ENCODE measurements at places on chromosomes 5 and 9.

DNA sequence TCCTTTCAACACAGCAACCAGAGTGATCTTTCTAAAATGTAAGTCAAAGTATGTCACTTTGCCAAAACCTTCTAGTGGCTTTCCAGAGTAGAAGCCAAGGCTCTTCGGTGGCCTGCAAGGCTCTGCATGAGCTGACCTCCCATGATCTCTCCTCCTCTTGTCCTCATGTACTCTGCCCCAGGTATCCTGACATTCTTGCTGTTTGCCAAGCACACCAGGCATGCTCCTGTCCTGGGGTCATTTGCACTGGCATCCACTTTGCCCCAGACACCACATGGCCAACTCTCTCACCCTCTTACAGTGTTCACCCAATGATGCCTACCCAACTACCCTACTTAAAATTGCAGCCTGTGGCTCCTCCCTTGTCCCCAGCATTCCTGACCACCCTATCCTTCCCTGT, 86.3 kb downstream of the ZNF618 start:
- DNase-seq: no peak

DNA sequence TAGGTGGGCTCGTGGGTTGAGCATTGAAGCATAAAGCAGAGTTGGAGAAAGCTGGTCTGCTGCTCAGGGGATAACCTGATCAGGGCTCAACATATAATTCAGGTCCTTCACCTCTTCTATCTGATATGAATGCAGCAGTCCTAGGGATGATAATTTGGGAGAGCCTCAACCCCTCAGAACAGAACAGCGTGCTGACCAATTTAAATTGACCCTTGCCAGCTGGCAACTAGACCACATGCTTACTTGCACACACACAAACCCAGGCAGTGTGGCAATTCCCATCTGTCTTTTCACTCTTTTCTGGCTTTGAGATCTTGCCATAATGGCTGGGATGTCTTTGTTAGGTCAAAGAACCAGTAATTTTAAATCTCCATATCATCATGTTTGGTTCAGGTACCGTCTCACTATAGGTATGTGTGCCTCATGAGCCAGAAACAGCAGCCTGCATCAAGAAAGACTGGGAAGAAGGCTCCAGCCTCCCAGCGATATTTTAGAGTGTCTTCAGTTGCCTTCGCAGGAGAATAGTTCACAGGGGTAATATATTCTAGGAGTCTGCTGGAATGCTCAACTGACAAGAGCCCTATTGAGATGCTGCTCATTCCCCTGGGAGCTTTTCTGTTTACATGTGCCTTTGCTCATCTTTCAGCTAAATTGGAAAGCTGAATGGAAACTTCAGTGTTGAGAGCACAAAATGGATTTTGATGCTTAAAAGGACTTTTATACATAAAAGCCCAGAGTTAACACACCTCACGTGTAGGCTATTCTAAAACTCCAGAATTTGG, 497.6 kb downstream of the RASEF start:
- DNase-seq: no peak

- no peak for DNase-seq
Observed at GRCh38 chr5:159095866-159096242, 3.9 kb downstream of the EBF1 start.

DNA sequence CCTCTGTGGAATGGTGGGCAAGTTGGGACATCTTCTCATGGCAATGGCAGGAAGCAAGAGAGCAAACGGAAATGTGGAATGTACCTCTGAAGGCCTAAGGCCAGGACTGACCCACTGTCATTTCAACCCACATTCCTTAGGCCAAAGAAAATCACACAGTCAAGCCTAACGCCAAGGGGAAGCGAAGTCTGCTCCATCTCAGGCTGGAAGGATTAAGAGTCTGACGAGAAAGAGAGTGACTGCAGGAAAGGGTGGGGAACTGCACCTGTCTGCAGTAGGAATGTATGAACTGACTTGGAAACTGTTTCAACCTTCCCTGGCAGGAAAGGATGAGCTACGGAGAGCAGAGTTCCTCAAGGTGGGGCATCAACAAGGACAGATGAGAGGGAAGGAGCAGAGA, 90.2 kb upstream of the TAS2R1 start:
- DNase-seq: no peak

DNA sequence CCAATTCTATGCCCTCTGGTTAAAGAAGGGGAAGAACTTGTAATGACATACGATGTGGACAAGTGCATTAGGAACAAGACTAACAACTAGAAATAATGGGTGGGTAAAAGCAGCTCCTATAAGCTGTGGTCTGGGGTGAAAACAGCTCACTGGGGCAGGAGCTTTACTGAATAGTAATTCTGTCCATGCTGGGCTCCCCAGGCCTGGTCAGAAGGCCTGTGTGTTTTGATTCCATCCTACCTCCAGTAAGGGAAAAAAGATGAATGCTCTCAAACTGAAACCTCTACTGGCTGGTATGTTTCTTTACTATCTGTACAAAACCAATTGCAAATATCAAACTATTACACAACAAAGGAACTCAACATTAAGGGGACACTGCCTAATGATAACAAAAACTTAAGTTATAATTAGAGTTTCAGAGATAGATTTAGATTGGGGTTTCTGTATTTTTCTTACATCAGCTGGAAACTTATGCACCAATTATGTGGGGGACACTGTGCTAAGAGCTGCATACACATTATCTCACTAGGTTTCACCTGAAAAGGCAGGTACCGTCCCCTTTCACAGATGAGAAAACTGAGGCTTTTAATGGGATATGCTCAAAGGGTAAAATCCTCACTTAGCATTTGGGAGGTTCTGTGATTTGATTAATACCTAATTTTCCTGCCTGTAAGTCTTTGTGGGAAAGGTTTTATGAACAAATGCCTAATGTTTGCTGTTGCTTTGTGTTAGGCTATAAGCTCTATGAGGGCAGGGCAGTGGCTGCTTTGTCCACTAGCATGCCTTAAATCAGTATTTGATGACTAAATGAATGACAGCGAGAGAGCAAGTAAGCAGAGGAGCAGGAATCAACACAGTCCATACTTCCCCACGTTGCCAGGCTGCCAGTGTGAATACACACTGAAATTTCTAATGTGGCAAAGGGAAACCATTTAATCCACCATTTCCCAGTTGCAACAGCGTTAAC, 53.6 kb downstream of the ELL2 start:
- DNase-seq: no peak

- no peak for DNase-seq
Observed at GRCh38 chr5:58002323-58002722, 457.6 kb downstream of the PLK2 start.

GRCh38 chr5:142478113-142478512, 153.3 kb upstream of the SPRY4 start:
- no peak for DNase-seq

DNA sequence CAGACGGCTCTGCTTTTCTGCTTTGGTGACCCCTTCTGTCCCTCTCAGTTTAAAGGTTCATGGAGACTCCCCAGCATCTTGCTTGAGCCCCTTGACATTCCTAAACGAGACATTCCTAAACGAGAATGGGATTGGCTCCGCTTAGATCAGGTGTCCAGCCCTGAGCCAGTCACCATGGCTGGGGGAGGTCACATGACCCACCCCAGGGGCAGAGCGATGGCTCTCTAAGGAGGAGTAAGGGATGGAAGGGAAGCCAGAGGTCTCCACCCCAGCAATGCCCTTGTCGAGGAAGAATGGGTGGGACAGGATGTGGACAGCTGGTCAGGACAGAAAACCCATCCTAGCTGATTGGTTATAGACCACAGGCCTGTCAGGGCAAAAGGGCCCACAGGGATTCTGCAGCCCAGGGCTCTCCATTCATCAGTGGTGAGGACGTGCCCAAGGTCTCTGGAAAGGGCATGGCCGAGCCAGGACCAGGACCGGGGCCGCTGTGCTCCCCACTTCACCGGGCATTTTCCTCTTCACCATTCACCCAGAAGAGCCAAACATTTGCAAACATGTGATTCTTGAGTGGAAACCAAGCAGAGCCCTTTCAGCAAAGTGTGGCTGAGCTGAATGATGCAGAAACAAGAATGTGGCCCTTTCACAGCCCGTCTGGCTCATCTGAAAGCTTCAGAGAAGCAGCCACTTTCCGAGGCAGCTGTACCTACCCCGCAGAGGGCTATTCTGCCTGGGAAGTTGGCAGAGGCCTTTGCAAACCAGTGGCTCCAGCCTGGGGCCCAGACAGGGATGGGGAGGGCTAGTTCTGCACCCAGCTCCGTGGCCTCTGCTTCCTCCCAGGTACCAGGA, 19.8 kb upstream of the AIF1L start:
- no peak for DNase-seq

- no peak for DNase-seq
Observed at GRCh38 chr9:126150411-126151030, 176.1 kb upstream of the MVB12B start.

DNA sequence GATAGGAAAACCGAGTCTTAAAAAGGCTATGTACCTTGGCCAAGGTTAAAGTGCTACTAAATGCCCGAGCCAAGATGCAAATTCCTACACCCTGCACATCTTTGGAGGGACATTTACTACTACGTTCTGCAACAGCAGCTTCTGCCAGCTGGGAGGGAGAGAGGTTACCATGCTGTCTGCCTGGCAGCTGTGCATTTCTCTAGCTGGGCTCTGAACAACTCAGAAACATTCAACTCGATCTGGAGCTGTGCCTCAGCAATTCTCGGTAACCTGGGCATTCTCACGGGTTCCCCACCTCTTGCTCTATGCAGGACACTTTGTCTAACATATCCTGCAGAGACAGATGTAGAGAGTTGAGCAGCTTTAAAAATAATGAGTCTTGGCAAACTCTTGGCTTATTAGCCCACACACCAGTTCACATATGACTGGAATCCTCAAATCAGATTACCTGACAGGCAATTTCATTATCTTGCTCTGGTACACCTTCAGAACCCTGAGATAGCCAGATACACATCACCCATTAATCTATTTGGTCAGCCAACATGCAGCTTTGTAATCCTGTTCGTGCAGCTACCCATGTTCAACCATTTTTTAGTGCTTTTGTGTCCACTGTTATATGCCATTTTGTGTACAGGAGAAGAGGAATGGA, 115.8 kb downstream of the EFNA5 start:
- DNase-seq: no peak

DNA sequence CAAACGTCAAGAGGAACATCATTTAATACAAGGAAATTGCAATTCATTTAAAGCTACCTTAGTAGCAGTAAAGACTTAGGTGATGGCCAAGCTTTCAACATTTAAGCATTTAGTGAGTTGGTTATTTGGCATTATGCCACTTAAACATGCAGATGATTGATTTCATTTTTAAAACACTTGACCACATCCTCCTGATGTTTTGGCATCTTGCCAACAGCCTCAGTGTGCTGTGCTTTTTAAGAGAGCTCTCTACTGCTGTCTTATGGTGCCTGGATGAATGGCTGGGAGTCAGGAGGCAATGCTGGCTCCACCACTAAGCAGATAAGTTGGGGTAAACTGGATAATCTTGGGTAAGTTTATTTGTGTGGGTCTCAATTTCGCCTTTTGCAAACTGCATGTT, 364.5 kb downstream of the MAN2A1 start:
- no peak for DNase-seq

DNA sequence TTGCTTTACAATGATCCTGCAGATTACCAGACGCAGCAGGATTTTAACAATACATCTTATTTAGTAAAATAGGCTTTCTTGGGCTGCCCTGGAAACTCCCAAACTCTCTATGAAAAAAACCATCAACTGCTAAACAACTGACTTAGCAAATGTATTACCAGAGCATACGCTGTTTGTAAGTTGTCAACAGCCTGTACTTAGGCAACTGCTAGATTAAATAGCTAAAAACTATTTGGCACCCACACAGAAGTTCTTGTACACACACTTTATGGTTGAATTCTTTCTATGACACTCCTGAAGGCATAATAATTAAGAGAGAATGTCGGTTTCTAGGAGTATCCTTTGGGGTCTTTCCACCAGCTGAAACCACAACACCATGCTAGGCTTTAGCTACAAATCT, 123.9 kb downstream of the FBXO38 start:
- DNase-seq: no peak

GRCh38 chr9:124078641-124079040, 67.1 kb downstream of the LHX2 start:
- DNase-seq: no peak

DNA sequence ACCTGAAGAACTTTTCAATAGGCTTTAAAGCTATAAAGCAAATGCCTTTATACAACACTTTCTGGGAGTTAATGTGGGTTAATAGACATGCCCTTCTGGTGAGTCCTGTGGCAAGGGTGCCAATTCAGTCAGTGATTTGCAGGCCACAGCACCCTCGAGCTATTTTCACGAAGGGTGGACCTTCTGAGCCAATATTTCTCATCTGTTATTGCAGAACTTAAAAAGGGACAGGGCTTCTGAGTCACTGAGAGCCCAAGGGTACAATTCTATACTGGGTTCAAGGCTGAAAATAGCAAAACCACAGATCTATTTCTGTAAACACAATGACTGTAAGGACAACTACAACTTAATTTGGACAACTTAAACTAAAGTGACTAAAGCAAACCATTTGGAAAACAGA, 92.8 kb downstream of the GABRG2 start:
- DNase-seq: no peak

GRCh38 chr5:150580917-150581316, 59.5 kb upstream of the SYNPO start:
- DNase-seq: no peak

- no peak for DNase-seq
Observed at GRCh38 chr9:112489039-112489546, 2.5 kb downstream of the KIAA1958 start.

GRCh38 chr5:133453084-133453780, 159.1 kb downstream of the FSTL4 start:
- no peak for DNase-seq

GRCh38 chr5:32297181-32298058, 15.3 kb downstream of the MTMR12 start:
- DNase-seq: no peak

- no peak for DNase-seq
Observed at GRCh38 chr5:179209359-179210150, 135.7 kb downstream of the ADAMTS2 start.
